ENCODE measurements at places on chromosomes 6 and 20.

- DNase-seq, result no peak
These were observed 2.3 kb downstream of the CDH22 start for GRCh38 chr20:46305973-46306360.

GRCh38 chr6:161815965-161816364, 542.1 kb upstream of the AGPAT4 start:
- DNase-seq, result no peak

GRCh38 chr6:43723737-43724295, 36.2 kb upstream of the MRPS18A start:
- peak; percentile 85 for DNase-seq

- DNase-seq, result no peak
These were observed 54.6 kb upstream of the AKAP12 start for GRCh38 chr6:151185148-151185547.

DNA sequence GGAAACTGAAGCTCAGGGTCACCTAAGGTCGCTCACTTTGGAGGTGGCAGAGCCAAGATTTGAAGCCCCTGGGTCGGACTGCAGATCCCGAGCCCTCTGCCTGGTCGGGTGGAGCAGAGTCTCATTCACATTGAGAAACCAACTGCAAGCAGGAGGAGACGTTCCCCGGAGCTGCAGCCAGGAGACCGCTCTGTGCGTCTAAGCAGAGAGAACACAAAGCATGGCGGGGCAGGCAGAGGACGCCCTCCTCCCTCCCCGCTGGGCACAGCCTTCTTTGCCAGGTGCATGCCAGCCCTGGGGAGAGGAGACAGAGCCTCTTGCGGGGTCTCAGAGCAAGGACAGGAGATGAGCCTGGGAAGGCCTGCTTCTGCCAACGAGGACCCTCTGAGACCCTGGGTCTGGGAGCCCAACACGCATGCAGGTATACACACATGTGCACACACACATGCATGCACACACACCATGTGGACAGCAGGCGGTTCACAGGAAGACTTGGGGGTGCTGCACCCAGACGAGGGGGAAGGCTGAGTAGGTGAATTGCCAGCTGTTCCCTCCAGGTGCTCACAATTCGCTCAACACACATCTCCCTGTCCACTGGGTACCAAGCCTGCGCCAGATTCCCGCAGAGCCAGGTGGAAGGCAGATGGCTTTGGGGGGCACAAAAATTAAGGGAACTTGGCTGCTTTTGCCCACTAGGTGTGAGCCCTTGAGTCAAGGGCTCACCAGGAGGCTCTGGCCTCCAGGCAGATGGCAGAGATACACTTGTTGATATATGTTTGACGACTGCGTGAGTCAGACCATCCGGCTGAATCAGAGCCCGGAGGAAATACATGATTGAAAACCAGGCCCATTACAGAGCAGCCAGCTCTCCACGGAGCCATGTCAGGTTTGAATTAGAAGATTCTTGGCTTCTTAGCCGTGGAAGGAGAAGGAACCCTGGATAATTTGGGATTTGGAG, 5.5 kb upstream of the NTSR1 start:
- DNase-seq, result no peak

DNA sequence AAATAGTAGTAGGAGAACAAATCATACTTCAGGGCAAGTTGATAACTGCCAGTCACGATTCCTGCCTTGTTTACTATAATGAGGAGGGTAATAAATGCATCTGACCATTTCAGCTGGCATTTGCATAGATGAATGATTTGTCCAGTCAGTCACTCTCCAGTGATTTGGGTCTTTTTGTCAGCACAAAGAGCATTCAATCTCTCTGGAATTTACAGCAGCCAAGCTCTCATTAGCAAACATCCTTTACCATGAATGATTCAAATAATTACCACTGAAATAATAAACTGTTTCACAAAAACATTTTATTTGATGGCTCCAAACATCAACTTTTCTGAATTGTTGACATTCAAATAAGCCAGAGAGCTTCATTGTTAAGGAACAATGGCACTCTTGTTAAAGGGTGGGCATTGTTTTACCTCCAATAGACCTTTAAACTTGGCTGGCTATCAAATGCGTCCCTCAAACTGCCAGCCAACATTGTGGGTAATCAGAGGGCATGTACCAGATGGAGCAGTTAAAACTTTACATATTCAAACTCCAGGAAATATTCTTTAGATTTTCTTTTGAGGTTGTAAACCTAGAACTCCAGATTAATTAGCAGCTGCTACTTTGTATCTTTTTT, 30.0 kb upstream of the FBXL4 start:
- no peak for DNase-seq

DNA sequence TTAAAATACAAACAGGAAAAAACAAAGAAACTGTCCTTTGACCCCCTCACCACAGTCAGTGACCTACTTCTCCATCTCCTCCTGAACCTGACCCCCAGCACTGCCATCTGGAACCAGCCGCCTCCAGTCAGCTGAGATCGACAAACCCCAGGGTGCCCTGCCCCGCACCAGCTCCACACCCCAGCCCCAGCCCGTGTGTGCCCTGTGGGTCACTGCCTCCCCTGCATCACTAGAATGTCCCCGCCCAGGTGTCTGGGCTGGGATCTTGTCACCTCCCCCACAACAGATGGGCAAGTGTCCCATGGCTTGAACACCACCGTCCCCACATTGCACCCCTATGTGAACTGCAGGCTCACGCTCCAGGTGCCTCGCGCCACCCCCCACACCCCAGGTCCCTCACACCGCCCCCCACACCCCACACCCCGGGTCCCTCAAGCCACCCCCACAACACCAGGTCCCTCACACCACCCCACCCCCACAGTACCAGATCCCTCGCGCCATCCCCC, 13.3 kb downstream of the TAF4 start:
- DNase-seq, result peak; percentile 31

GRCh38 chr6:20055916-20056315, 156.4 kb downstream of the MBOAT1 start:
- no peak for DNase-seq

GRCh38 chr20:4814696-4815252, 93.1 kb downstream of the PRND start:
- DNase-seq, result peak; percentile 73

- no peak for DNase-seq
These were observed 6.0 kb downstream of the CTSZ start for GRCh38 chr20:59001068-59001448.

GRCh38 chr6:118826096-118826495, 67.9 kb upstream of the ASF1A start:
- no peak for DNase-seq

GRCh38 chr20:21190869-21191268, 65.0 kb downstream of the KIZ start:
- DNase-seq, result no peak

DNA sequence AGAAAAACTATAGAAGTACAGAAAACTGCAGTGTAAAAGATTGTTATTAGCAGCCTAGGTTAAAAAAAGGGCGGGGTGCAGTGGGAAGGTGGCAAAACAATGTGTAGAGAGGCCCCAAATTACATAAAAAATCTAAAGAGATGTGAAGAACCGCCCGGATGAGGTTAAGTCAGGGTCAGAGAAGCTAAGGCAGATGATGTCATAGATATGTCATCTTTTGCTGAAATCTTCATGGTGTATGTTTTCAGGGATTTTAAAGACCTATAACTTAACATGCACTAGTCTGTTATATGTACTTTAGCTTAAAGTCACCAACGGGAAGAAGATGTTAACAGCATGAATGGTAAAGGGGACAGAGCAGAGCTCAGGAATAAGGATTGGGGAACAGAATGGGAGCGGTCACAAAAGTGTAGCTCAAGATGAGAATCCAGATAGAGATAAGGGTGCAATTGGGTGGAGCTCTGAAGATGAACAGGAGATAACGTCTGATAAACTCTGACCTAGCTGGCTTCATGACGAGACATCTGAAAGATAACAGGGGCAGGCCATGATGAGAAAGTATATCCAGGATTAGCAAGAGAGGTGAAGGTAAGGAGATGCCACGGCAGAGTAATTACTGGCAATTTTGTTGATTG, 83.4 kb downstream of the TFAP2A start:
- no peak for DNase-seq

GRCh38 chr6:81262656-81263055, 489.8 kb downstream of the TENT5A start:
- no peak for DNase-seq

- no peak for DNase-seq
These were observed at the start of gene FRK for GRCh38 chr6:116060572-116061283. Gene FRK (minus strand): TSS chr6:116060891. CDS start chr6:116060311, 580 bp downstream.

GRCh38 chr6:24385536-24386269, 17.0 kb upstream of the MRS2 start:
- no peak for DNase-seq

- no peak for DNase-seq
These were observed 92.0 kb downstream of the OLIG3 start for GRCh38 chr6:137402143-137402680.

GRCh38 chr20:6426287-6426891, 303.6 kb upstream of the FERMT1 start:
- DNase-seq, result no peak

GRCh38 chr6:132714160-132714559, 305 bp upstream of the VNN1 start:
- DNase-seq, result no peak
